Activated CD8-positive, alpha-beta memory T cell treated with anti-CD3 and anti-CD28 coated beads for 1 hour (primary cell): ENCODE measurements at places on chromosomes 12 and 14.

- DNase-seq: no peak
These were observed 17.0 kb downstream of the EAPP start for GRCh38 chr14:34522496-34522895.

DNA sequence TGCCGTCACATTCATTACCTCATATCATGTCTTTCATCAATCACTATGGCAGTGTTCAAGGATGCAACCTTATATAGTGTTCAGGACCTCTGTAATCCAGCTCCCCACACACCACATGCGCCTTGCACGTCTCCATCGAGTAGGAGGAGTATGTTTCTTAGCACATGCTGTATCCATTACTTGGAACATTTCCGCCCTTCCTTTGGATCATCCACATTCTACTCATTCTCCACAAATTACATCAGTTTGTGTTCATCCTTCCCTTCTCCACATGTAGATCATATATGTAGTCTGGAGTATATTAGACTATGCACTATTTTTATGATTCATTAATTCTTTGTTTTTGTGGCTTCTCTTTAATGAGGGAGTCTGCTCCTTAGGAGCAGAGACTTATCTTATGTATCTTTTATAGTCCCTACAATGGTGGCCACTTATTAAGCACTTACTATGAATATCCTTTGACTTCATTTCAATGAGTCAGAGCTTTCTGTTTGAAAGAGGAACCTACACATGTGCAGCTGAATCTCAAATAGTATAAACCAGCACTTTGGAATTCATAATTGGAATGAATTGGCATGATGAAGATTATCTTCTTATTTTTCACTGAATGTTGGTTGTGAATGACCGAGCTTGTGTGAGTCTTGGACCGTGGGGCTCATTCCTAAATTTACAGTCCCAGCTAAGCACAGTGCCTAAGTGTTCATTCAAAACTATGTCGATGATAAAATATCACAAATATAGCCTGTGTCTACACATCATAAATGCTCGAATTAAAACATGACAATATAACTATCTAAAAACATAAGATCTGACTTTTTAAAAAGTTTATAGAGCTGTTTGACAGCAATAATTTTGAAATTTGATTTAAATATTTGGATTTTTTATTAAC, 30.2 kb upstream of the NPAS3 start:
- DNase-seq: no peak

- no peak for DNase-seq
These were observed 134.2 kb downstream of the SMOC1 start for GRCh38 chr14:70013271-70013873.

GRCh38 chr12:69821456-69822159, 3.4 kb upstream of the MYRFL start:
- no peak for DNase-seq

DNA sequence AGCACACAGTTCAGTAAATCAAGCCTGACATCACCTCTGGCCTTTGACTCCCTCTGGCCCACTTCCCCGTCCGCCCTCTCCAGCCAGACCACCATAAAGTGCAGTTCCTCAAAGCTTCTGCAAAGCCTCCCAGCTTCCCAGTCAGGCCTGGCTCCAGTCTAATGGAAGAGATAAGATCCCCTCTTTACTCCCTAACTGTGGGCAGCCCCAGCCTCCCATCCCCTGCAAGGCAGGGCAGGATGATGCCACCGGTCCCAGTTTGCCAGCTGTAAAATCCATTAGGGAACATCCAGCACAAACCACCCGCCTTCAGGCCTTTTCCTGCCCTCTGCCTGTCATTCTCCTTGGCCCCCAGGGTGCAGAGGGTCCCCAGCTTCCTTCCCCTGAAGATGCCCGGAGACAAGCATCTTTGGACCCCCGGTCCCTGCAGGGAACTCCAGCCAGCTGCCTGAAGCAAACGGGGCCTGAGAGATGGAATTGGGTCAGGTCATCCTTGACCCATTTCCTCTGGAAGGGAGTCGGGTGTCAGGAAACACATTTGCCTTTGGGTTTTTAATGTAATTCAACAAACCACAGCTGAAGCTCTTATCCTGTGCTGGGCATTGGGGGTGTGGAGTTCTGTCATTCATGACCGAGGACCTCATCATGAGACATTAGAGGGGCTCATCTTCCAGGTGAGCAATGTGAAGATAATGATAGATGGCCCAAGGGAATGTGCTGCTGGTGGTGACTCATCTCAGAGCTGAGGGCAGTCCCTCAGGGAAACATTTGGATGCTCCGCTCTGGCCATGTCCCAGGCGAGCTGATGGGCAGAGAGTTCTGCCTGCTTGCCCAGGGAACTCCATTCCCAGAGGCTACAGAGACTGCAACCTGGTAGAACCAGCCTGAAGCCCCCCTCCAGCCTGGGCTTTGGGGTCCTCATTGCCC, 93.8 kb upstream of the CLMN start:
- DNase-seq: no peak

DNA sequence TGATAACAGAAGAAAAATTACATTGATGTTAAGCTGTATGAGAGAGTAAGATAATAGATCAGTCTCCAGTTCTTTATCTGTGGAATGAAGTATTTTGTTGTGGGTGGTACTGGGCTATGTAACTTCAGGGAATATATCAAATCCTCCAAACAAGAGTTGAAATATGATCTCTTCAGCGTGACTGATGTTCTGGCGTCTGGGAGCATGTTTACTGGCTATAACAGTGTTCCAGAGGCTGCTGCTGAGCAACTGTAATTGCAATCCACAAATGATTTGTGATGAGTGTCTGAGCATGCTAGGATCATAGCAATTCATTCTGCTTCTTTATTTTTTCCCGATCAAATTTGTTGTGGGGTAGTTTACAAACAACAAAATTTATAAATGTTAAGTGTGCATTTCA, 18.6 kb upstream of the CCDC198 start:
- no peak for DNase-seq

GRCh38 chr12:53739214-53740129, 12.2 kb upstream of the CALCOCO1 start:
- no peak for DNase-seq

- no peak for DNase-seq
These were observed 458.9 kb upstream of the PDE3A start for GRCh38 chr12:19909418-19909817.

GRCh38 chr12:5587711-5588121, 155.8 kb downstream of the NTF3 start:
- DNase-seq: no peak

GRCh38 chr14:33561488-33562175, 389.2 kb downstream of the EGLN3 start:
- no peak for DNase-seq

DNA sequence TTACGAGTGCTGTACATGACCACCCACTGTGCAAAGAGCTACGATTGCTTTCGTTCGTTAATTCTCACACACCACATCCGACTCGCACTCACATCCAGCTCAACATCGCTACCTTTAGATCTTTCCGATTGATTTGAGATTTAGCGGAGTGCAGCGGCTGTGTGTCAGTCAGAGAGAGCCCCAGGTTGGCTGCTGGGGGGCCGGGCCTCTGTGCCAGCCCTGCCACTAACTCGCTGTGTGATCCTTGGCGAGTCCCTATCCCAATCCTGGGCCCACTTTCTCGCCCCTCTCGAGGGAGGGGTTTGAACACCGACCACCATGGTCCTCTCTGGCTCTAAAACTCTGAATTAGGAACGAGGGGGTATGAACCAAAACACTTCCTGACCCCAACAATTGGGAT, 8.6 kb downstream of the DLK1 start:
- no peak for DNase-seq

DNA sequence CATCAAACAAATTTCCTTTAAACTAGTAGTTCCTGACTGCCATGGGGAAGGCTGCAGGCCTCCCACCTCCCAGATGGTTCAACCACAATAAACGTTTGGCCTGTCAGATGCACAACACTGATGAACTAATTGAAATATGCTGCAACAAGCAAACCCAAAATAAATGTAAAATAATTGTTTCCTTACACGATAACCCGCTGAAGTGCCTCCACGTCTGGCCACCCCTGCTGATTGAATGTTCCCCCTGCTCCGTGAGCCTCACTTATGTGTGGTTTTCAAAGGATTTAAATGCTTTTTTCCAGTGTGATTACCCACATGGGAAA, 8.4 kb downstream of the PITPNM2 start:
- no peak for DNase-seq

- DNase-seq: no peak
These were observed 2.4 kb upstream of the KRT7 start for GRCh38 chr12:52230364-52231281.

DNA sequence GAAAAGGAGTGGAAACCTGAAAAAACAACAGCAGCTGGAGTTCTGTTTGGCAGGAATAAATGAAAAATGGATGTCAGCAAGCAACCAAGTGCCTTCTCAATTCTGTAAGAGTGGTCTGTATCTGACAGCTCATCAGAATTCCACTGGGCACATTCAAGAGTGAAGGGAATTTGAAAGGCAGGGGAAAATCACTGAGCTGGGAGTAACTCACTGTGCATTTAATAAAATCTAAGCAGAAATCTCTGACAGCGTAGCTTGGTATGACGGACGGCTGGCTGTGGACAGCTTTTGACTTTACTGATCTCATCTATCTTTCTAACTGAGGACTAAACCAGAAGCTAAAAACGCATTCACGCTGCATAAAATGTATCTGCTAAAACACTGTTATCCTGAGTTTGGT, 153.4 kb downstream of the RIMBP2 start:
- DNase-seq: no peak

DNA sequence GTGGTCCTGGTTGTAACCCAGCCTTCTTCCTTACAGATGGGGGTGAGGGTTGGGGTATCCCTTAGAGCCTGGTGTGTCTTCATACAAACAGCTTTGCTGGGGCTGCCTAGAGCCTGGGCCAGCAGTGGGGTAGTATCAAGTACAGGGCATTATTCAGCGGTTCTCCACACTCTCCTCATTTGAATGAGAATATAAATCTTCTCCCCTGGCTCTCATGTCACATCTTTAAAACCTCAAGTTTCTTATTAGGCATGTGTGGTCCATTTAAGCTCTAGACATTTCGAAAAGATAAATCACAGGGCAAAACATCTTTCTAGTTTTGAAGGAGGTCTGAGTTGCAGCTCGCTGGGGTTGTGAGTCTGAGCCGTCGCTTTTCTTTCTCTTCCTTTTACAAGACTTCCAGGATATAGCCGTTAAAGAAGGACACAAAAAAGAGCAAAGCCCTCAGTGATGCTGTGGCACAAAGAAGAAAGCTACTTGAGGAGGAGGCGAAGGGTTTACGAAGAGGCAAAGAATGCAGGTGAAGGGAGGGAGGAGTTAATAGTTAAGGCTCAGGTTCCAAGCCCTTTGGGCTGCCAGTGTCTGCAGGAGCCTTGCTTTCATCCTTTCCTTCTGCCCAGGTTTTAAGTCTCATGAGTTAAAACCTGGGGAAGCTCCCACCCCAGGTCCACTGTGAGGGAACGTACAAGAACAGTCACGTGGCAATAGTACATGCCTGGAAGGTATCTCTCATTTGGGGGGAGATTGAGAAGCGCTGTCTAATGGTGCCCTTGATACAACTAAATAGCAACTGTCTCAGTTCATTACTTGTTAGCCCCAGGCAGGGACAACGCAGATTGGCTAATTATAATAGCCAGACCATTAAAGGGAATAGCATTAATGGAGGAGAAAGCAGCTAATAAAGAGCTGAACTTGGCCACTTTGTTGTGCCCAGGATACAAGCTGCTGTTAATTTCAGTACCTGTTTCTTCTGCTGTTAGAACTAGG, 94.2 kb downstream of the ETV6 start:
- DNase-seq: no peak

DNA sequence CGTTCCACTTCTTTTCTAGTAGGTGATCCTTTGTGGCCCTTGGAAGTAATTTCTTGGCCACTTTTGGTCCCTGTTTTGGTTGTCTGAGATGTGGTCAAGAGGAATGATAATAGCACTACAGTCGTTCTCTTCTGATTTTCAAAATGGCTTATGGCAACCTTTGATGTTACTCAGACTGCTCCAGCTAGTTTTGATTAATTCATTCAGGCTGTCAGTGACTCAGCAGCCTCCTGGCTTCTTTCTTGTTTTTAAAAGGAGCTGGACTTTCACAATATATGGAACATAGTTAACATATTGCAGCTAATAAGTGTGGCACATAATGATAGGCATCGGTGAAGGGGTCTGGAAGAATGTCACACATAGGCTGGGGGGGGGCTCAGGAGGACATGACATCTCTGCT, 47.3 kb downstream of the WDR20 start:
- DNase-seq: no peak

GRCh38 chr12:129481921-129482320, 421.9 kb downstream of the TMEM132D start:
- no peak for DNase-seq

- DNase-seq: no peak
These were observed 53.8 kb downstream of the SLC6A15 start for GRCh38 chr12:84858796-84859195.

DNA sequence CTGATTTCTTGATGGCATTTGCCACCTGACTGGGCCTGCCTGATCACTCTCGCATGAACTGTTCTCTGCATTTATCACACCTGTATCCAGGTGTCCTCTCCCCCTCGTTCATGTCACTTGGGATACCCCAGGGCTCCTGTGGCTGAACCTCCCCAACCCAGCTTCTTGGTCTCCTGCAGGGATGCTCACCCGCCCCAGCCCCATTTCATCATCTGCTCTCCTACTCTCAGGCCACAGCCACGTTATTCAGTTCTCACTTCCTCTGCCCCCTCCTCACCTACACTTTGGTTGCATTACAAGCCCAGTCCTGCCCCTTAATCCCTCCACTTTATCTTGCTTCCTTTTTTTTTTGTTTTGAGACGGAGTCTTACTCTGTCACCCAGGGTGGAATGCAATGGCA, 35.5 kb downstream of the TMBIM6 start:
- no peak for DNase-seq

DNA sequence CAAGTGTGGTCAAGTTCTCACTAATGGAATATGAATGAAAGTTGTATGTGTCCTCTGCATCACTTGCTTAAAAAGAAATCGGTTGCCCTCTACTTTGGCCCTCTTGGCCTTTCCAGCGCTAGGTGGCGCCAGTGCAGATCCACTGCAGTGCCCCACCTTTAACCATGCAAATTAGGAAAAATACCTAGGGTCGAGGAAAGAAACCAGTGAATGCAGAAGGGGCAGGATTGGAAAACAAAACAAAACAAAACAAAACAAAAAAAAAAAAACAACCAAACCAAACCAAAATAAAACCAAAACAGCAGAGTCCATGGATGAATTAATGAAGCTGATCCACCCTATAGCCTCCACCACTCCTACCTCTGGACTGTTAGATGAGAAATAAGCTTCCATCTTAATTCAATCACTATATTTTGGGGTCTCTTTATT, 12.9 kb upstream of the NEMF start:
- DNase-seq: peak; percentile 68

DNA sequence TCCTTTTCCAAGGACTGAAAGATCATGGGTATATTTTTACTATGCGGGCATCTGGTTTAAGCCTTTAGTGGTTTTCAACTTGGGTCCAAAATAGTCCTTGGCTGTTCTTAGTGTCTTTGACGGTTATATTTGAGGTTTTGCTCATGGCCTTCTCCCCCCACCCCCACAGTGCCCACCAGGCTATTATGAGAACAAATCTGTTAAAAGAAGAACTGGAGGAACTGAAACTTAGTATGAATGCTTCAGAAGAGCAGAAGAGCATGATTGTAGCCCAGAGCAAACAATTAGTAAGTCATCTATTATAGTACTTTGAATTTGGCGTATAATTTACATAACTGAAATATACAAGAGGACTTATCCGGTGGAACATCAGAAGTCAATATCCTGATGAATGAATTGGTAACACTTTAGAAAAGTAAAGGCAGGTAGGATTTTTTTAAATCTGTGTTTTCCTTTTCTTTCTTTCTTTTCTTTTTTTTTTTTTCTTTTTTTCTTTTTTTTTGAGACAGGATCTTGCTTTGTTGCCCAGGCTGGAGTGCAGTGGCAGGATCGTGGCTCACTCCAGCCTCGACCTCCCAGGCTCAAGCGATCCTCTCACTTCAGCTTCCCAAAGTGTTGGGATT, 71.8 kb upstream of the BCAT1 start:
- no peak for DNase-seq

GRCh38 chr14:99121319-99121875, 150.6 kb downstream of the BCL11B start:
- no peak for DNase-seq
